ENCODE measurements at places on chromosomes 12 and 14.

- no peak for DNase-seq
Observed at GRCh38 chr14:102868956-102869547, 53.4 kb upstream of the AMN start.

DNA sequence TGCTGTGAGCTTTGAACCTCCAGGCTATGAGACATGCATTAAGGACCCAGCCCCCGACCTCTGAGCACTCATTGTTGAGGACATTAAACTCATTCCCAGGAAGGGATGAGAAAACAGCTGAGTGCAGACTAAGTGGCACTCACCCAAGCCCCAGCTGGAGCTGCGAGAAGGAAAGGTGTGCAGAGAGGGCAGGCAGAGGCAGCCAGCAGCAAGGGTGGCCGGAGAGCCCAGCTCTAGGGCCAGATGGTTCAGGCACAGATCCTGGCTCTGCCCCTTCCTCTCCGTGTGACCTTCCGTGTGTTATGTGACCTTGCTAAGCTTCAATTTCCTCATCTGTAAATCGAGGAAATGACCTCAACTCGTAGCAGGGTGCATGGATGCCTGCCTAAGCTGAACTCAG is 3.7 kb downstream of the TSPAN11 start:
- no peak for DNase-seq

- no peak for DNase-seq
Observed at GRCh38 chr12:58202933-58203718, 261.8 kb downstream of the ATP23 start.

DNA sequence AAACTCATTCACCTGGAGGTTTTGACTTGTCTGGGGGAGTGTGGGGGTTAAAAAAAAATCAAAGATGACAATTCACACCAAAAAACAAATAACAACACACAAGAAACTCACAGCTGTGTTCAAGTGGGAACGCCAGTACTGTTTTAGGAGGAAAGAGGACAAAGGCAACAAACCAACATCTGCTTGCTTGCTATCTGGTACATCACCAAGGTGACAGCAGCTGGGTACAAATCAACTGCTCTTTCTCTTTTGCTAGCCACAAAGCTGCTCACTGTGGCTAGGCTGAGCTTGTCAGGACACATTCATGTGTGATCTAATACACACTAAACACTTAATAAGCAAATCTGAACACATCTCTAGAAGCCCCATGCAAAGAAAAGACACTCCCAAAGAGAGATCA is 128.0 kb upstream of the RAP1B start:
- no peak for DNase-seq

- no peak for DNase-seq
Observed at GRCh38 chr12:49965836-49966235, 4.2 kb downstream of the AQP5 start.

DNA sequence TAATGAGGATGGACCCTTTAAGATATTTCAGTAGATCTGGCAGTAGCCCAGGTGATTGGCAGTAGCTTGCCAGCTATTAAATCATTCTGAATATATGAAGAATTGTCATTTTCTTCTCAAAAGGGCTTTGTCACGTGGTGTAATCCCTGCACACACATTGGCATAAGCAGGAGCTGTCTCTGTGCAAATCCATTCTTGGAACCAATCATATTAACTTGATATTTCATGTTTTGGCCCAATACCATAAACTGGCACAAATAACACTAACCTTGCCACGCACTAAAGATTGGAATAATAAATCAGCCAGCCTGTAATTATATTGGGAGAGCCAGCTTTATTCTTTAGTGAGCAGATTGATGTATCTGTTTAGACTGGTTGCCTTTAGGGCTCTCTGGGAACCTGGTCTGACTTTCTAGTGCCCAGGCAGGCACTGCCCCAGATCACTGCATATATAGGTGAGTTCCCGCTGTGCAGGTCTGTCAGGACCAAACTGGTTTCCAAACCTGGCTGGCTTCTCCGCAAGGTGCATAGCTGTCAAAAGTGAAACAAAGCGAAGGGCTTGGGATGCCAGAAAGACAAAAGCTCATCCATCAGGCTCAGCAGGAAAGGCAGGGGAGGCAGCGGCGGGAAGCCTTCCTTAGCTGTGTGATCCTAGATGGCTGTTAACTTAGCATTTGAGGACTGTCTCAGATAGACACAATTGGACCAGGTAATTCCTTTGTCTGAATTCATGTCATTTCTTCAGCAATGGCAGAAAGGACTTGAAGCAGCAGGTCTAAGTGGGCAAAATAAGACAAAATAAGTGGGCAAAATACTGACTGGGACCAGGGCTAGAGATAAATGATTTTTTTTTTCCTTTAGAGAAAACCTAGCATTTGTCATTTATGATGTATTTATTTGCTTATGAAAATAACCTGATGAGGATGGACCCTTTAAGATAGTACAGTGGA is 128.8 kb upstream of the DYRK2 start:
- DNase-seq, result no peak

- DNase-seq, result no peak
Observed at GRCh38 chr12:105742567-105742874, 396.2 kb downstream of the NUAK1 start.

GRCh38 chr14:96790186-96790585 is 7.0 kb upstream of the VRK1 start:
- no peak for DNase-seq

- no peak for DNase-seq
Observed at GRCh38 chr12:53346491-53346890, 10.3 kb upstream of the SP7 start.

DNA sequence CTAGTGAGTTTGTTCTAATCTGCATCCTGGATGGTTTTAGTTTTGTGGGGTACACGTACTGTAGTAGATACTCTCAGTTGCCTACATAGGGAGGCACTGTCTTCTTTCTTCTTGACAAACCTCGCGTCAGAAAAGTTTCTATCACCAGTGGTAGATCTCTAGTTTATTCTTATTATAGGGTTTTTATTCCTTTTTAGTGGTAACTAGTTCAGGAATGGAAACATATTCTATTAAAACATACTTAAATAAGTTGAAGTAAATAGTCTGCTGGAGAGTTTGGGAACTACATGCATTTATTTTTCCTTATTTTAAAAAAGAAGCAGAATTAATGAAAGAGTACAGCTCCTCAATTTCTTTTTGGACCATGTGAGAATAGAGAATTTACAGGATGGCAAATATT is 33.6 kb upstream of the OR9K2 start:
- DNase-seq, result no peak
